ENCODE measurements at places on chromosomes 3 and 15. TPM values are rescaled to one million over a fixed set of nuclear protein-coding genes. Genes with fewer than 3 reads are reported as not detected.
A peak's percentile ranks its signal among the peaks of the same experiment; 100 is the strongest.

DNA sequence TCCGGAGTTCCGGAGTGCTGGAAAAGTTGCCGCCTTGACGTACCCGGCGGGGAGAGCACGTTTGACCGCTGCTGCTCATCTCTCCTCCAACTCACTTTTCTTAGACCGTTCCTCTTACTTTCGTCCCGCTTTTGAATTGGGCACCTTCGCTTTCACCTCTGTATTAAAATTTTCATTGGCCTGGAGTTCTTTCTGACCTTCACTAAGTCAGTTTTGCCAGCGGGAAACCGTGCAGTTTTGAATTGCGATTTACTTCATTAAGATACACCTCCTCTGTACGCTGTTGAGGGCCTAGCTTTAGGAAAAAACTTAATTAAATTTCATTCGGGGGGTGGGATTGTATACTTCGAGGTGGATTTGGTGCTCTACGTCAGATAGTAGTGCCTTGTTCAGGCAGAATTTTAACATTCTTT lies 1.3 kb downstream of the GMPS start:
- DNase-seq = no peak

- no peak for DNase-seq
Measured at GRCh38 chr3:178840586-178840985, 231.0 kb downstream of the ZMAT3 start.

DNA sequence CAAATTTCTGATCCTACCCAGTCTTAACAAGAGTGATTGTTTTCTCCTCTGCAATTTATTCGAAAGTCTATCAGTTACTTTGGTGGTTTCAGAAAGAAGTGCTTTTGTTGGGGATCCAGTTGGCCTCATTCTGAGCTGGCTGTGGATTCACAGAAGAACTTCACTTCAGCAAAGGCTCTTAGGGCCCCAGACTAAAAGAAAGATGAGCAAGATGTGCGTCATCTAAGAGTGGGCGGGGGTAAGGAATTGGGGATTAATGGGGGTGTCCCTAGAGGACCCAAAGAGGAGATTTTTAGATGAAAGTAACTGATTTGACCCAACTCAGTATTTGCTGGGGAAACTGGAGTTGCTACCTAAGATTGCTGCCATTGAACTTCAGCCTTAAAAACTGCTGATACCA lies 63.9 kb upstream of the TSEN2 start:
- DNase-seq = peak; percentile 18

GRCh38 chr15:43911235-43911781 lies 84.5 kb downstream of the WDR76 start:
- peak; percentile 97 for DNase-seq

CFAP92 gene
- not detected for total RNA-seq

Data from osteoblast (primary cell).